Hair follicular keratinocyte (primary cell): ENCODE measurements at places on chromosomes 4 and X. TPM values are rescaled to one million over a fixed set of nuclear protein-coding genes. Genes with fewer than 3 reads are reported as not detected.

The TLR7 gene
- total RNA-seq: not detected in 2 replicates

The MGAT4D gene
- not detected in 2 replicates for total RNA-seq

The TCP11X2 gene
- total RNA-seq: not detected in 2 replicates

The BTK gene
- 0.04 TPM in 1 of 2 replicates, not detected in the other for total RNA-seq

The ATOH1 gene
- not detected in 2 replicates for total RNA-seq

The RHOXF1 gene
- not detected in 2 replicates for total RNA-seq

The XAGE1A gene
- total RNA-seq: not detected in 2 replicates

The TMPRSS11E gene
- 0.04 and 0.62 TPM in 2 replicates for total RNA-seq

The ZNF518B gene
- 10.2 and 12.8 TPM in 2 replicates for total RNA-seq

The SPIN2A gene
- not detected in 2 replicates for total RNA-seq

The FIP1L1 gene
- 29.8 and 44.5 TPM in 2 replicates for total RNA-seq

The TBX22 gene
- total RNA-seq: not detected in 2 replicates

The REELD1 gene
- total RNA-seq: not detected in 2 replicates

The GPR34 gene
- not detected in 2 replicates for total RNA-seq
